Progenitor cell of endocrine pancreas (in vitro differentiated cells): ENCODE measurements at places on chromosomes 7 and 10. TPM values are rescaled to one million over a fixed set of nuclear protein-coding genes. Genes with fewer than 3 reads are reported as not detected.

GRCh38 chr7:1229956-1230355, 2.7 kb upstream of the UNCX start:
- DNase-seq, result no peak
- peaks cover 3% of the 10 kb centered on the region for H3K4me1 ChIP-seq
- H3K36me3 ChIP-seq, result no peaks in the 10 kb centered on the region
- H3K4me3 ChIP-seq, result no peak overlapping the region

SHOC2 gene
- 45.9 and 47.5 TPM in 2 replicates for total RNA-seq

PTF1A gene
- total RNA-seq, result 41.3 and 50.7 TPM in 2 replicates

- H3K27me3 ChIP-seq, result peaks cover 7% of the 10 kb centered on the region
- no peak overlapping the region for H3K27ac ChIP-seq
- H3K36me3 ChIP-seq, result peaks cover 7% of the 10 kb centered on the region
- H3K4me3 ChIP-seq, result no peak overlapping the region
- H3K4me1 ChIP-seq, result peaks cover 20% of the 10 kb centered on the region
Observed at GRCh38 chr10:120969219-120969645, 118.1 kb downstream of the WDR11 start.

- H3K4me3 ChIP-seq, result no peak overlapping the region
- peaks cover 2% of the 10 kb centered on the region for H3K36me3 ChIP-seq
- no peak for DNase-seq
- no peaks in the 10 kb centered on the region for H3K4me1 ChIP-seq
Observed at GRCh38 chr7:141915565-141915964, 634 bp upstream of the OR9A4 start.
